Activated naive CD8-positive, alpha-beta T cell treated with anti-CD3 and anti-CD28 coated beads, Interleukin-2, amount 50 U/mL, for 16 hours (primary cell): ENCODE measurements at places on chromosomes 1 and 21.
A peak's percentile ranks its signal among the peaks of the same experiment; 100 is the strongest.

GRCh38 chr1:113659556-113659955 lies 99.7 kb downstream of the PHTF1 start:
- DNase-seq = no peak

GRCh38 chr21:32772281-32773047 lies 909 bp upstream of the PAXBP1 start:
- peak; percentile 37 for DNase-seq

DNA sequence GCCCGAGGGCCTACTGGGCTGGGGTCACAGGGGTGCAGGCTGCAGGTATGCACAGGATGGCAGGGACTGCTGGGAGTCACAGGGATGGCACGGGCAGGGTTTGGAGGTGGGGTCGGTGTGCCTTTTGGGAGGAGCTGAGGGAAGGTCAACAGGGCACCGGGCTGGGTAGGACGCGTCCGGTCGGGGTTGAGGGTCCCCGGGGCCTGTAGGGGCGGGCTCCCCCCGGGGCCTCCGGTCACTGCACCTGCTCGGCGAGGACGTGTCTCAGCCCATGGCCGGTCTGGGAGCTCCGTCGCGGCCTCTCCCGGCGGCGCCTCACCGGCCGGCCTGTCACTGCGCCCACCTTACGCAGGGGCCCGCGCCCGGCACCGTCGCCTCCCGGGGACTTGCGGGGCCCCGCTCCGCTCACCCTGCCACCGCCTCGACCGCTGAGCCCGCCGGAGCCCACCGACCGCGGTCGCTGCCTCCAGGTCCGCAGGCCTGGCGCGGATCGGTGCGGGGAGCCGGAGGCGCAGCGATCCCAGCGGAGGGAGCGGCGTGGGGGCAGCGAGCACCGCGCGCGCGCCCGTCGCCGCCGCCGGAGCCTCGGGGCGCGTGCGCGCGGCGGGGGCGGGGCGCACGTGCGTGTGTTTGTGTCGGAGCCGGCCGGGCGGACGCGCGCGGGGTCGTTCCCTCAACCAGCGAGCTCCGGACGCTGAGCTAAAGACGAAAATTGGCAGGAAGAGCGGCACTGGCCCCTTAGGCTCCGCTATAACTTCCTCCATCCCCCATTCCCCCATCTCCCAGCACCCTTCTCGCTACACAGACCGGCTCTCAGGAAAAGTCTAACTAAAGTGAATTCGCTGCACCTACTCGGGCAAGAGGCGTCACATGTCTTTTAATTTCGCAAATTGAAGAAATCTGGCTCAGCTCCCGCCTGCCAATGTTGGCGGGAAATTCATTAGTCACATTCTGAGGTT lies at the start of gene AMIGO1:
Gene AMIGO1 (minus strand): TSS at position 552 of the 959 bp plus-strand sequence. CDS start 815 bp downstream, outside the sequence.
- peak; percentile 32 for DNase-seq

- no peak for DNase-seq
These were observed 65.6 kb upstream of the KCTD3 start for GRCh38 chr1:215501496-215501895.

DNA sequence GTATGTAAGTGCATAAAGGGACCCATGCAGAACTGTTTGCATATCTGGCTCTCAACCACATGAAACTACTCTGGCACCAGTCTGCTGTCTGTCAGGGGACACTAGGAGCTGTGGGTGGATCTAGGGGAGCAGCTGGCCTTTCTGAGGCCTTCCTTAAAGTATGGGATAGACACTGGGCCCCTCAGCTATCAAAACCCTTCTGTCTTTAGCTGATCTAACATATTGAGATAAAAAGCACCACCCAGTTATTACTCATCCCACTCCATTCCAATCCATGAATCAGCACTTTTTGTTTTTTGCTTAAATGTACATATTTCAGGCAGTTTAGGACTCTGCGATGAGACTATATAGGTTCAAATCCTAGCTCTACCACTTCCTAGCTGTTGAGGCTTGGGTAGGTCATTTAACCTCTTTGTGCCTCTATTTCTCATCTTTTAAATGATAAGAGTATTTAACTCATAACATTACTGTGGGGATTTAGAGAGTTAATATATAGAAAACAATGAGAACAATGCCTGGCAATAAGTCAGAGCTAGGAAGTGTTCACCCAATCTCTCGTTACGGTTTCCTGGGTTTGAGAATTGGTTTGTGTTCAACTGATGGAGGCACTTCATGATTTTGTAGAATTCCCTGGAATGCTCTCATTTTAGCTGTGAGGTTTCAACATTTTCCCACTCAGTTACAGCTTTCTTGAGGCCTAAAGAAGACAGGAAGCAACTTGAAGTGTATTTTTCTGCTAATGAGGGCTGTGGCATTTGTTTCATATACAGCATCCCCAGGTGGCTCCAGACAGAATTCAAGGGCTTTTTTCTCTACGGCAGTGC lies 68.9 kb downstream of the LRIG2 start:
- no peak for DNase-seq

DNA sequence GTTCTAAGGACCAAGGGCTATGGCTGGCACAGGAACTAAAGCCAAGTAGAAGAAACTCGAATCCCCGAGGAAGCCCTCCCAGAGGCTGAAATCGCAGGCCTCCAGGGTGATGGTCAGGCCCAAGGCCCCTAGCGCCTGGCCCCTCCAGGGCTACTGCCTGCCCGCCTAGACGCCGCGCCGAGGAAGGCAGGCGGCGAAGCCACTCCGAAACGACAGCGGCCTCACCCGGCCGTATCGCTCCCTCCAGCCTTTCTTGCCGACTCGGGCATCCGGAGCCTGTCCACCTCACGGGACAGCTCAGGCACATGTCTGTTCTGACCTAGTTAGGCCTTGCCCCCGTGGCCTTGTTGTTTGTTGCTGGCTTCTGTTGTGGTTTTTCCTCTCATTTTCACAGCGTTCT lies 9.7 kb upstream of the LHX8 start:
- no peak for DNase-seq

DNA sequence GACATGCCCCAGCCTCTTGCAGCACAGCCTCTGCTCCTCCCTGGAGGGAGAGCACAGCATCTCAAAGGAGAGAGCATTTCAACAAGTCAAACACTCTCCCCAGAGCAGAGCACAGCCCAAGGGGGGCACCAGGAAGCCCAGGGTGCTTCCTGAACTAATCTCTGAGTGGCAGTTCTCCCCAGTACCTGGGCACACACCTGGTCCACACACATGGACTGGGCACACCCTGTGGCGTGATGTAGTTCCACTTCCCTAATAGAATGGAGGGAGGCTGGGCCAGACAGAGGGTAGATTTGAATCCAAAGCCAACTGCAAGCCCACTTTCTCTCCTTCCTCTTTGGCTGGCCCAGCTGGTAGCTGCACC lies 55.5 kb downstream of the CD46 start:
- DNase-seq = no peak

- no peak for DNase-seq
These were observed 553.0 kb downstream of the SMYD3 start for GRCh38 chr1:245953876-245954660.

DNA sequence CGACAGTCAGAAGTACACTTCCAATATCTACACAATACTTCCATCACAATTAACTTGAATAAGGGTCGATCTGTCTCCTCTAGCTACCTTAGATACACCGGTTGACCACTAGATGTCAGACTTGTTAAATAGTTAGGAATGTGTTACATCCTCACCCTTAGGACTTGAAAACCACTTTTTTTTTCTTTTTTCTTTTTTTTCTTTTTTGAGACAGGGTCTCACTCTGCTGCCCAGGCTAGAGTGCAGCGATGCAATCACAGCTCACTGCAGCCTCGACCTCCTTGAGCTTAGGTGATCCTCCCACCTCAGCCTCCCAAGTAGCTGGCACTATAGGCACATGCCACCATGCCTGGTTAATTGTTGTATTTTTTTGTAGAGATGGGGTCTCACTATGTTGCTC lies 120.4 kb upstream of the GREM2 start:
- no peak for DNase-seq

- no peak for DNase-seq
These were observed 26.5 kb downstream of the RIPPLY3 start for GRCh38 chr21:37032877-37033471.

DNA sequence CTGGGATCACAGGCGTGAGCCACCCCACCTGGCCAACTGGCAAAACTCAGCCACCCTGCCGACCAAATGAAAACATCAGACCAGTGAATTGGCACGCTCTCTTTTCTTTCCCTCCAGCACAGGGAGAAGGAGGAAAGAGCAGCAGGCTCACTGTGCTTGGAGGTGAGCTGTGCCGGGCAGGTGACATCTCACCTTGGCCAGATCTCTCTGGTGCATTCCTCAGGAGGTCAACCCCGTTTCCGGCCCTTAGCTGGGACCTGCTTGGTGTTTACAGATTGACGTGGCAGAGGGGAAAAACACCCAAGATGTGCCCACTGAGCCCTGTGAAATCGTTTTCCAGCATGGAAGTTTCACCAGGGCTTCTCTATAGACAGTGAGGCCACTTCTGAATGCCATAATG lies 45.1 kb downstream of the TMEM51 start:
- DNase-seq = no peak

GRCh38 chr1:156980551-156980950 lies 60.1 kb downstream of the LRRC71 start:
- DNase-seq = no peak

GRCh38 chr21:39319814-39320332 lies 6.4 kb upstream of the BRWD1 start:
- DNase-seq = no peak

DNA sequence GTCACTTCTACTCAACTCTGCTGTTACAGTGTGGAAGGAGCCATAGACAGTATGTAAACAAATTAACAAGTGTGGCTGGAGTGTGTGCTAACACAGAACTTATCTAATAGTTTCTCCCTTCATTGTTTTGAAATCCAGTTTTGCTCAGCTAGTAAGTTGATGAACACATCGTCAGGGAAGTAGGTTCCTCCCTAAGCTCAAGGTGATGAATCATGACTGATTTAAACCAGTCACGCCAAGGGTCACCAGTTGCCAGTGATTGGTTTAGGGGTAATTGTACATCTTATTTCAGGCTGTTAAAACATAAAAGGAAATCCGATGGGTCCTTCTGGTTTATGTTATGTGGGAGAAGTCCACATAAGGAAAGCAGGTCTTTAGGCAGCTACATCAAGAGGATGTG lies 97.0 kb upstream of the CHODL start:
- DNase-seq = no peak

DNA sequence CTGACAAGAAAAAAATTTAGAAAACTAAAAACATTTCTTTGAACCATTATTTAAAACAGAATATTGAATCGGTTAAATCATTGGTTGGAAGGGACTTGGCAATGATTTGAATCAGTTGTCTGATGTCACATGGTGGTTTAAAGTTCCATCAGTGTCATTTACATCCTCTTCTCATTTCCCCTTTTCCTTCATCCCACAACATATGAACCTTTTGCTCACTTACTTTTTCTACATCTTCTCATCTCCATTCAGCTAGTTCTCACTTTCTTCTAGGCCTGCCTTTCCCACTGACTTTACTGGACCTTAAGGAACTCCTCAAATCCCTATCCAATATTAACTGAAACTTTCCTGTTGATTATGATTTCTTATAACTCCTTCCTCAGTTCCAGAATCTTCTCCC lies 58.5 kb downstream of the PHACTR4 start:
- DNase-seq = no peak

DNA sequence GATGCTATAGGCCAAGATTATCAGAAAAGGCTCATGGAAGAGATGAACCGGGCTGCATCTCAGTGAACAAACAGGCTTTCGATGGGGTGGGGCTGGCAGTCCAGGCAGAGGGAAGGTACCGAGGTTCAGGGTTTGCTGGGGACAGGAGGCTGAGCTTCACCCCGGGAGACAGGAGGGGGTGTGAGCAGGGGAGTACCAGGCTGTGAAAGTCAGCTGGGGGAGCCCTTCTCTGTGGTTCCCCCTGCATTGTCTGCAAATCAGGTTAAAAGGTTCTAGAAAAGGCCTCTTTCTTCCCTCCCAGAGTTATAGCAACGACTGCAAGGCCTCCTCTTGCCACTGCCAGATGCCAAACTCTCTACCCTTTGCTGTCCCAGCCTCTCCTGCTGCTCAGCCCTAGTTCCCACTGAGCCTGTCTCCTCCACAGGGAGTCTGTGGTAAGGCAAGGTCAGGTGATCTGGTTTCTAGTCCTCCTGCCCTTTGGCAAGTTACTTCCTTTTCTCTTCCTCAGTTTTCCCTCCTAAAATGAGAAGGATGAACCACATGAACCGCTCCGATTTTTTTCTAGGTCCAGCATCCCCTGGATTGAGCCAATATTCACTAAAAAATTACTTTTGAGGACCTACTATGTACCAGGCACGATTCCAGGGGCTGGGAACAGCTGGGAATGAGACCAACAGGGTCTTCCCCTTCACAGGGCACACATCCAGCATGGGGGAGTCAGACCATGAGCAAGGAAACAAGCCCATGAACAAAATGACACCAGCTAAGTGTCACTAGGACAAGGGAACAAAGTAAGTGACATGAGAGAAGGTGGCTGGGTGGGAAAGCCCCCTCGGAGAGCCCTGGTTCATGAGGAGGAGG lies 7.2 kb downstream of the LAD1 start:
- DNase-seq = no peak

GRCh38 chr1:3928586-3928985 lies 28.5 kb upstream of the C1orf174 start:
- no peak for DNase-seq

DNA sequence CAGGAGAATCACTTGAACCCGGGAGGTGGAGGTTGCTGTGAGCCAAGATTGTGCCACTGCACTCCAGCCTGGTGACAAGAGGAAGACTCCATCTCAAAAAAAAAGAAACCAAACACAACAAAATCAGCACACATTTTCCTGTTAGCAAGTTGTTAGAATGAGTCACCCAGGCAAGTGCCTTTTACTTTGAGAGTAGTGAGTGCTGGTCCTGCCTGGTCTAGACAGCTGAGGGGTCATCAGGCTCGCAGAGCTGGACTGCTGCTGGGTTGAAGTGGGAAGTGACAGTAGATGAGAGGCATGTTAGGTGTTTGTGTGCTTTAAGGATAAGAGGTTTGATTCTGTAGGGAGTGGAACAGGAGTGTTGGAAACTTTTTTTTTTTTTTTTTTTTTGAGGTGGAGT lies 31.9 kb downstream of the GNPAT start:
- no peak for DNase-seq

DNA sequence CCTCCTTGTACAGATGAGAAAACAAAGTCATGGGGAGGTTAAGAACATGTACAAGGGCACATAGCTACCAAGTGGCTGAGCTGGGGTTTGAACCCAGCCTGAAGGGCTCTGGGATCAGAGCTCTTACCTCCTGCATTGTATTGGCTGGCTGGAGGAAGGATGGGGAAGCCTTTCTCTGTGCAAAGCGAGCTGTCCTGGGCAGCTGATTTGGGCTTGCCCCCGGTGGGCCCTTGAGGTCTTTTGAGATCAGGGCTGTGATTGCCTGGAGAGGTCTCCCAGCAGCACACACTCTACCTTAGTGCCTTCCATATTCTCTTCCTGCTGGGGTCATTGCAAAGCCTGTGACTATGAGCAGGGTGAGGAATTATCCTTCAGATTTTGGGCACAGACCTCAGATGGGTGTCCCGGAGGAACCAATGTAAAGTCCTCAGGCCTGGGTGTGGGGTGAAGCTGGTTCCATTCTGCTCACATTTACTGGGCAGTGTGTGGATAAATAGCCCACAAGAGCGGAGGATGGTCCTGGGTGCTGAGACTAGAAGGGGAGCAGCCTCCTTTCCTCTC lies 53.3 kb upstream of the EPS8L3 start:
- no peak for DNase-seq

- no peak for DNase-seq
These were observed 38.7 kb upstream of the SYT6 start for GRCh38 chr1:114192328-114192727.

DNA sequence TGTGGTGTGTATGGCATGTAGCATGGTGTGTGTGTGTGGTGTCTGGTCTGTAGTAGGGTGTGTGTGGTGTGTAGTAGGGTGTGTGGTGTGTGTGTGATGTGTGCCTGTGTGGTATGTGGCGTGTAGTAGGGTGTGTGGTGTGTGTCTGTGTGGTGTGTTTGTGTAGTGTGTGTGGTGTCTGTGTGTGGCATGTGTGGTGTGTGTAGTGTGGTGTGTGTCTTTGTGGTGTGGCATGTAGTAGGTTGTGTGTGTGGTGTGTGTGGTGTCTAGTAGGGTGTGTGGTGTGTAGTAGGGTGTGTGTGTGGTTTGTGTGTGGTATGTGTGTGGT lies 85.5 kb downstream of the SYT2 start:
- DNase-seq = no peak
